ENCODE measurements at places on chromosomes 3 and 15. TPM values are rescaled to one million over a fixed set of nuclear protein-coding genes. Genes with fewer than 3 reads are reported as not detected.

DNA sequence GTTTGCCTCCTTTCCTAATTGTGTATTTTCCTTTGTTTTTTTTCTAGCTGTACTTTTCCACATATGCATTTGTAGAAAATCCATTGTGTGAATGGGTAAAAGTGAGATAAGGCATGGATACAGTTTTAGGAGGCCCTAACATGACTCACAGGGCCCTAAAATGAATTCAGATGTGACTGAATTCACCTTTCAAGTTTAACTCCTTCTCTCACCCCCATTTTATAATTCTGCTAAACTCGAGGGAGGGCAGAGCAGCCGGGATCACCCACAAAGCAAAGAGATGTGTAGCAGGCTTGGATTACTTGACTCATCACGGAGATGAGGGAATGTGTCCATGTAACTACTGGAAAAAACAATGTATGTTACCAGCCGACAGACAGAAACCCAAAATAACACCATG is 59.9 kb downstream of the FOXP1 start:
- H3K27ac ChIP-seq, result no peak overlapping the region
- no peaks in the 10 kb centered on the region for H3K4me1 ChIP-seq
- H3K36me3 ChIP-seq, result no peaks in the 10 kb centered on the region
- no peak for DNase-seq
- H3K4me3 ChIP-seq, result no peak overlapping the region

DNA sequence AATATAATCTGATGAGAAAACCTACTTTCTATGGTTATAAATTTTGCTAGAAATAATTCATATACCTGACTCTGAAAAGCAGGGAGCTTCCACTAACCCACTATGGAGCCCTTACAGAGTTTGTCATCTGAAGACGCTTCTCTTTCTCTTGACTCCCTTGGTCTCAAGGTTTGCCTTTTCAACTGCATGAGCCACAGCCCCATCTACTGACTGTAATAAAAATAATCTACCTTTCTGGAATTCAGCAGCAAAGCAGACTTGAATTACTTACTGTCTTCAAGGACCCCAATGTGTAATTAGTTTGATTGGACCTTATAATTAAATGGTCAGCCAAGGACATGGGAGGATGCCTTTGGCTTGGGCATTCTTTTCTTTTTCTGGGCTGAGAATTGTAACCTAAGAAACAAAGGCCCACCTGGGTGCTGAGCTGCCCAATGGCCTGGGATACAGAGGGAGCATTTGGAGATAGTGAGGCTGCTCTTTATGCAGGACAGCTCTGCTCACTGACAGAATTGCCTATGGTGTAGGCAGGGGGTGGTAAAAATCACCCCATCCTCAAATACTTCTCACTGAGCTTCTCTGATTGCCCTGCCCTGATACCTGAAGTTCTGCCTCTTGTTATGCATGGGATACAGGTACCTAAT is 178.6 kb upstream of the TRIM42 start:
- no peaks in the 10 kb centered on the region for H3K27me3 ChIP-seq
- H3K4me1 ChIP-seq, result no peaks in the 10 kb centered on the region
- H3K27ac ChIP-seq, result no peak overlapping the region
- no peaks in the 10 kb centered on the region for H3K36me3 ChIP-seq
- DNase-seq, result no peak

DNA sequence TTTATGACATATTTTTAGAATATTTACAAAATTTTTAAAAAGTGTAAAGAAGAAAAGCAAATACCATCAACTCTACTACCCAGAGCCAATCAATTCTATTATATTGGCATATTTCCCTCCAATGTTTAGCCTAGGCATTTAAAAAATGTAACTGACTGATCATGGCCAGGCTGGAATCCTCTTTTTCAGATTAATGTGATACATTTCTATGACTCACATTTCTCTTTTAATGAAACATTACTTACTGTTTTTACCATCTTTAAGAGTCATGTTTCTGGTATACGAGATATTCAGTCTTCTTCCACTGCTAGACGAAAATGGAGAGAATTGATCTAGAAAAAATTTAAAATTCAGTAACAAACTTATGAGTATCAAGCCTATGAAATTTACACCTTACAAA is 53.4 kb upstream of the DCUN1D1 start:
- no peak for DNase-seq
- H3K4me3 ChIP-seq, result no peak overlapping the region
- no peaks in the 10 kb centered on the region for H3K27me3 ChIP-seq
- H3K36me3 ChIP-seq, result no peaks in the 10 kb centered on the region
- no peak overlapping the region for H3K27ac ChIP-seq
- H3K4me1 ChIP-seq, result no peaks in the 10 kb centered on the region

GRCh38 chr15:39963786-39964185 is 29.9 kb downstream of the EIF2AK4 start:
- no peaks in the 10 kb centered on the region for H3K27me3 ChIP-seq
- H3K4me3 ChIP-seq, result no peak overlapping the region
- H3K27ac ChIP-seq, result no peak overlapping the region
- no peak for DNase-seq

DNA sequence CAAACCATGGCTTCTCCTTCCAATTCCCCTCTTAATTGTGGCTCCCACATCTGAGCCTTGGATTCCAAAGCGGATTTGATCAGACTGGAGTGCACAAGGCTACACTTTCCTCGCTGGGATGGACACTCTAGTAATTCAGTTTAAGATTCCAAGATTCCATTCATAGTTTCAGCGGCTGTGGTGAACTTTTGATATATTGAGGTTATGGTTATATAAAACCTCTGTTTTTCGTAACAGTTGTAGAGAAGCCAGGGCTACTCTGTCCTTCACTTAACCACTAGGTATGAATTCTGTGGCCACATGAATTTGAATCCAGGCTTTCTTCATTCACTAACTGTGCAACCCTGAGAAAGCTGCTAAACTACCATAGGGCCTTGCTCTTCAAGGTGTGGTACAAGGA is 67.9 kb upstream of the KY start:
- H3K4me1 ChIP-seq, result no peaks in the 10 kb centered on the region
- H3K27me3 ChIP-seq, result no peaks in the 10 kb centered on the region
- H3K4me3 ChIP-seq, result no peak overlapping the region
- DNase-seq, result no peak

DNA sequence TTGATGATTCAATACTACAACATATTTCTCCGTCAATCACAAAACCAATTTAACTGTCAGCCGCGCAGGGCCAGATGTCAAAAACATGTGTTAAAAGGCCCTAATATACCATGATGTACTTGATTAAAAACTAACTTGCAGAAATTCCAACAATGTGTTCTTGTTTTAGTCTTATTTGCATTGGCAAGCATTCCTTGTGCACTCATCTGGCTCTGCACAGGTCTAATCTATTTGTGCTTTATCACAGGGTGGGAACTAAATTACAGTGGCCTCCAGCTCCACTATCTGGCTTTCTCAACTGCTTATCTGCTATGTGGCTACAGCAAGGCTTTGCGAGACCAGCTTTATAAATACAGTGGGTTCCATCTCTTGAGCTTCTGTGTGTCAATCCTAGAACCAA is 455.5 kb downstream of the ERC2 start:
- no peak overlapping the region for H3K4me3 ChIP-seq
- no peaks in the 10 kb centered on the region for H3K27me3 ChIP-seq
- no peak overlapping the region for H3K27ac ChIP-seq
- H3K36me3 ChIP-seq, result no peaks in the 10 kb centered on the region
- H3K4me1 ChIP-seq, result no peaks in the 10 kb centered on the region
- no peak for DNase-seq

DNA sequence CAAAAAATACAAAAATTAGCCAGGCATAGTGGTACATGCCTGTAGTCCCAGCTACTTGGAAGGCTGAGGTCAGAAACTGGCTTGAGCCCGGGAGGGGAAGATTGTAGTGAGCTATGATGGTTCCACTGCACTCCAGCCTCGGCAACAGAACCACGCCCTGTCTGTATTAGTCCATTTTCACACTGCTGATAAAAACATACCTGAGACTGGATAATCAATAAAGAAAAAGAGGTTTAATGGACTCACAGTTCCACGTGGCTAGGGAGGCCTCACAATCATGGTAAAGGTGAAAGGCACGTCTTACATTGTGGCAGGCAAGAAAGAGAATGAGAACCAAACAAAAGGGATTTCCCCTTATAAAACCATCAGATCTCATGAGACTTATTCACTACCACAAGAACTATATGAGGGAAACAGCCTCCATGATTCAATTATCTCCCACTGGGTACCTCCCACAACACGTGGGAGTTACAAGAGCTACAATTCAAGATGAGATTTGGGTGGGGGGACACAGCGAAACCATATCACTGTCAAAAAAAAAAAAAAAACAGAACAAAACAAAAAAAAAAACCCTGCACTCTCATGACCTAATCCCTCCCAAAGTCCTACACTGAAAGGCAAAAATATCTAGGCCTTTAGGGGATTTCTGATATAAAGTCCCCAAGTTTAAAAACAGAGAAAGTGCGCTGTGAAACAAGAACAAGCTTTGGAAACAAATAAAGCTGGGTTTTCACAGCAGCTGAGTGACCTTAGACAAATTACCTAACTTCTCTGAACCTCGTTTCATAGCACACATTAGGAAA is 224.7 kb downstream of the IGSF11 start:
- no peak for DNase-seq
- no peak overlapping the region for H3K4me3 ChIP-seq
- H3K27ac ChIP-seq, result no peak overlapping the region

DNA sequence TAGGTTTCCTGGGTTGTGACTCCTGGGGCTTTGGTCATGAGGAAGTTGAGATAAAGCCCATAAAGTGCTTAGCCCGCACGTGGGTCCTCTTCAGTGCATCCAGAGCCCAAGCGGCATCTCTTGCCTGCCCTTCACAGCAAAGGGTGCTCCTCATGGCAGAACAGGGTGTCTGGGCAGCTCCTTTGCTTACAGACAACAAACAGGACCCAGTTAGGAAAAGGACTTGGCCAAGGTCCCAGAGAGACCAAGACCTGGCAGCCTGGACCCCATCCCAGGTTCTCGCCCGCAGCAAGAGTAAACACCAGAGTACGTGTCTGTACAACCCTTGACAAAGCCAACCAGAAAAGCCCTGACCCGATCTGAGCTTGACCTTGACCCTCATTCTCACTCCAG is 27.0 kb downstream of the ALS2CL start:
- DNase-seq, result no peak
- peaks cover 15% of the 10 kb centered on the region for H3K4me1 ChIP-seq
- no peaks in the 10 kb centered on the region for H3K36me3 ChIP-seq
- no peak overlapping the region for H3K27ac ChIP-seq

DNA sequence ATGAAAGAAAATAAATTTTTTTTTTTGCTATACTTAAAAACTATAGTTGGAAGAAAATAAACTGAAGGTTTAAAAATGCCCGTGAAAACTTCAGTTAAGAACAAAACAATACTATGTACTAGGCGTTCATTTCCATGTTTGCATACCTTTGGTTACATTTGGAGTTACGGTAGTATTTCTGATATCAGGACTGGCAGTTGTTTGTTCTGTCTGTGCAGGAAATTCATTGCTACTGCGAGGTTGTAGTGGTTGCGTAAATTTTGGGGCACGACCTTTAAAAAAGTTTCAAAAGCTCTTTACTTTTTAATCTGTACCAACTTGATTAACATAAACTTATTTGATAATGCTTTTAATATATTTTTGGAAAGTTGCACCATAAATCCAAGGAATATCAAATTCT is 47.9 kb downstream of the ST3GAL6 start:
- H3K27ac ChIP-seq, result peak overlapping the region; percentile 44
- no peaks in the 10 kb centered on the region for H3K4me1 ChIP-seq
- DNase-seq, result no peak
- H3K36me3 ChIP-seq, result no peaks in the 10 kb centered on the region
- H3K4me3 ChIP-seq, result no peak overlapping the region

DNA sequence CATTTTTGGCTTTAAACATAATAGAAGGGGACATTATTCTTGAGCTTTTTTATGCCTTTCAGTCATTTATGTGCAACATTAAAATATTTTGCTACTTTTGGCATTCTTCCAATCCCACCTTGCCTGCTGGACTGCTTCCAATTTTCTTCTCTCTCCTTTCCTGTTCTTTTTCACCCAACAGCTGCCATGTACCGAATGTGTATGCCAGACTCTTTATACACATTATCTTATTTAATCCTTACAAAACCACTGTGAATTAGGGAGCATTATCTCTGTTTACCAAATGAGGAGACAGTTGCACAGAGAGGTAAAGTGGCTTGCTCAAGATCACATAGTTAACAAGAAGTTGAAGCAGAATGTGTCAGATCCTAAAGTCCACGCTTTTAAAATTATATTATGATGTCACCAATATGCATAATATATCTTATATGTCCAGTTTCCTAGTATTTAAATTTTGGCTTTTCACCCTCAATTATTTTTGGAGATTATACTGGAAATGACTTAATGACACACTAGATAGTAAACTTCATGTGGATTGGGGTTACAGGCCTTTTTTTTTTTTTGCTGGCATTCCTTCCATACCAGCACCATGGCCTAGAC is 231.5 kb downstream of the THRB start:
- H3K27ac ChIP-seq, result no peak overlapping the region
- peaks cover 6% of the 10 kb centered on the region for H3K4me1 ChIP-seq
- H3K4me3 ChIP-seq, result no peak overlapping the region
- no peak for DNase-seq
- no peaks in the 10 kb centered on the region for H3K27me3 ChIP-seq

DNA sequence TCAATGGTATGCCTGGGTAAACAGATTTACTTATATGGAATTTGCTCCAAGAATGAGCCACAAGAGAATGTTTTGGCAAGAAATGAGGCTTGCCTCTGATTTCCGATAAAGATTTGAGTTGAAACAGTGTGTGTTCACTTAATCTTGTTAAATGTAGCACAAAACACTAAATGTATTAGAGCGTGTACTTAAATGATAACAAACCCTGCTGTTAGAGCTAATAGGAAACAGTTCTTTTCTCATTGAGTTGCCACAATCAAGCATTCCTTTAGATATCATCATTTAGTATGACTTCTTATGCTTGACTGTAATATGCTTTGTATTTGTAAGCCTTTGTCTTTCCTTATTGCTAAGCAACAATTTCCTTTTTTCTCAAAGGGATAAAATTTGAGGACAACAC is 353.6 kb upstream of the ZNF717 start:
- no peaks in the 10 kb centered on the region for H3K4me1 ChIP-seq
- no peak overlapping the region for H3K4me3 ChIP-seq
- H3K27me3 ChIP-seq, result no peaks in the 10 kb centered on the region
- H3K27ac ChIP-seq, result no peak overlapping the region
- no peak for DNase-seq

DNA sequence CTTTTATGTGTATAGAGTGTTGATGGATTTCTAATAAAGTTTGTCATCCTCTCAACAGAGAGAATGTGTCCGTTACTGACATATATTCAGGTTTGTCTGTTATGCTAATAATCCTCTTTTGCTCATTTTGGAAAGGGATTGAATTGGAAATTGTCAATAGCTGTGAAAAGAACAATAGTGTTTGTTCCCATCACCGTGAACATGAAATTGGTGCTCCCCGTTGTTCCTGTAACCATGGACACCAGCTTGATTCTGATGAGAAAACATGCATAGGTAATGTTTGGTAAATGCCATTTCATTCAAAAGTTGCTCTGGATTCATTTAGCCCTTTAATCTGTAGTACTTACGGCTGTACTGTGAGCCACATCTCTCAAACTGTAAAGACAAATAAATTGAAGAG is 707.0 kb upstream of the GOLIM4 start:
- no peaks in the 10 kb centered on the region for H3K27me3 ChIP-seq
- H3K27ac ChIP-seq, result no peak overlapping the region
- no peak for DNase-seq
- H3K4me1 ChIP-seq, result no peaks in the 10 kb centered on the region
- no peaks in the 10 kb centered on the region for H3K36me3 ChIP-seq

Gene MGLL
- 97.0 TPM for total RNA-seq

Gene ACKR2
- 25.4 TPM for total RNA-seq

Gene ROBO1
- total RNA-seq, result 4.0 TPM

Gene NPAP1
- 0.06 TPM for total RNA-seq

Gene REC114
- not detected for total RNA-seq
